ENCODE measurements at places on chromosomes 2 and 18. TPM values are rescaled to one million over a fixed set of nuclear protein-coding genes. Genes with fewer than 3 reads are reported as not detected.
A peak's percentile ranks its signal among the peaks of the same experiment; 100 is the strongest.

DNA sequence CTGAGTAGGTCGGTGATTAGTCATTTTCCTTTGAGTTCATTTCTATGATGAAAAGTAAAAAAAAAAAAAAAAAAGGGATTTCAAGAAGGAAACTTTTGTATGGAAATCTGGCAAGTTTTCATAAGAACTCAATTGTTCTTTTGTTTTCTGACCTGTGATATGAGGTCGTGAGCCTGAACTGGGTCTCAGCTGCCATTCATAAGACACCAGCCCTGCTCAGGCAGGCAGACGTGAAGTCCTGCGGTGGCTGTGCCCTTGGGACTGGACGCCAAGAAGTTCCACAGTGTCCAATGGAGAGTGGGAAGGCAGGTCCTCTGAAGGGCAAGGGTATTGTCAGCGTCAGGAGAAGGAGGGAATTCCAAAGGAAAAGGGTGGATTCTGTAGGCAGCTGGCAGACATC lies 183.9 kb downstream of the NCK2 start:
- DNase-seq: no peak

- no peak for DNase-seq
Observed at GRCh38 chr2:218860950-218861381, 1.4 kb downstream of the WNT6 start.

TLX2 gene
- total RNA-seq: not detected

- no peak for DNase-seq
Observed at GRCh38 chr2:234305846-234306245, 191.0 kb downstream of the ARL4C start.

CD302 gene
- 3.9 TPM for total RNA-seq

GRCh38 chr2:230695551-230695950 lies 17.1 kb upstream of the CAB39 start:
- DNase-seq: no peak

NEURL3 gene
- 0.78 TPM for total RNA-seq

UGT1A8 gene
- total RNA-seq: not detected

DNA sequence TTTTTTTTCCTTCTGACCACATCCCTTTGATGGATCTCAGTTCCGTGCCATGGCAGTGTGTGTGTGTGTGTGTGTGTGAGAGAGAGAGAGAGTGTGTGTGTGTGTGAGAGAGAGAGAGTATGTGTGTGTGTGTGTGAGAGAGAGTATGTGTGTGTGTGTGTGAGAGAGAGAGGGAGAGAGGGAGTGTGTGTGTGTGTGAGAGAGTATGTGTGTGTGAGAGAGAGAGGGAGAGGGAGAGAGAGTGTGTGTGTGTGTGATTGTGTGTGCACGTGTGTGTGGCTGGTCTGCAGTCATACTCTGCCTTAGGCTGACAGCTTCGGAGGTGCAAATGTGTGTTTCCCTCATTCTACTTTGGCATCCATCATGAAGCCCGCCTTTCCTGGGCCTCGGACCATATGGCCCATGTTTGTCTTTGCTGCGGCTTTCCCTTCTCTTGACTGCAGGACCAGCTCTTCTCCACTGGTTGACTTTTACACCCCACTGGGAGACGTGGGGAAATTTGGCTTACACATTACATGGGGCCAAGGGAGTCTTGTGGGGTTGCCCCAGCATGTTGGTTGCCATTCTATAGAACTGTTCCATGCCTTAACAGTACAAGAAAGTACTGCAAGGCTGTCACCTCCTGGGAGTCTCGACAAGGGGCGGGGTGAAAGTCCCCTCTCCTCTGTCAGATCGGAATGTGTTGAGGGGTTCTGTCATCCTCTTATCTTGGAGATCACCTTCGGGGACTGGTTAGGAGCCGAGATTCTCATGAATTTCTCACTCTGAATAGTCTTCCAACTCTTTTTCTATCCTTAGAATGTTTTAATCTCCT lies 21.6 kb downstream of the TSN start:
- no peak for DNase-seq

GRCh38 chr2:28454016-28454930 lies 41.6 kb upstream of the PLB1 start:
- DNase-seq: no peak

- no peak for DNase-seq
Observed at GRCh38 chr2:68234405-68234804, 17.9 kb downstream of the PPP3R1 start.

RFTN2 gene
- total RNA-seq: 5.4 TPM

DNA sequence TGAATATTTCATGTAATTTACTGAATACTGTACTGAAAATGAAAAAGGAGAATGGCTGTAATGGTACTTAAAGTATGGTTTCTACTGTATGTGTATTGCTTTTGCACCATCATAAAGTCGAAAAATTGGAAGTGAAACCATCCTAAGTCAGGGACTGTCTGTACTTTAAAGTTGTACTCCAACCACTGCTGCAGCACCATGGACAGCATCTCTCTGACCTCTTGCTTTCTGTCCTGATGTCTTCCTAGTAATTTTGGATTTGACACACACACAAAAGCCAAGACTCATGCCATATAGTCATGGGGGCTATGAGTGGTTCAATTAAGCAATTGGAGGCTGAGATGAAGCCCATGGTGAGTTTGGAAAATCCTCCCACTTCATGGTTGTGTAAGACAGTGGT lies 256.3 kb upstream of the PKDCC start:
- peak; percentile 27 for DNase-seq

- DNase-seq: no peak
Observed at GRCh38 chr18:75170022-75170789, 38.7 kb downstream of the PTGR3 start.

DNA sequence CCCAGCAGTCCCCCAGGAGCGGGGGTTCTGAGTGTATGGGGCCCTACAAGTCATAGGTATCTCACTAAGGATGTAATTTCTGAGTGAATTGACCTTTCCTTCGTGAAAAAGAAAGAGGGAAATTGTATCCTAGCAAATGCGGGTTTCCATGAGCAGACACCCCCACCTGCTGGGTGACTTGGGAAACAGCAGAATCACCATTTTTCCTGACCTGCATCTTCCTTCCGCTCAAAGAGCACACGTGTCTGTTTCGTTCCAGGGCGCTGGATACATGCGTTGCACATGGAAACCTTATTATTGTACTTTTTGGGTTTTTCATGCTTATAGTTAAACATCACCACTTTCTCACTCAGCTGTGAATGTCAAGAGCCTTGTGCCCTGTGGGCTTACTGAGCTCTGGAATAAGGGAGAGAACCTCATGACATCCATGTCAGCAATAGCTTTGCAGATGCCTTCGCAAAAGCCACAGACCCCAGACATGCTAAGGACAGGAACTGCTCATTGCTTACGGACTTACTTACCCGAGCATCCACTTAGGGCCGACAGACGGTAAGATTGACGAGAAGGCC lies 132.8 kb downstream of the TPO start:
- no peak for DNase-seq

C1GALT1C1L gene
- total RNA-seq: not detected

GRCh38 chr2:149040451-149040850 lies 2.0 kb downstream of the LYPD6B start:
- no peak for DNase-seq

- no peak for DNase-seq
Observed at GRCh38 chr2:8572712-8573233, 109.1 kb upstream of the ID2 start.

DNA sequence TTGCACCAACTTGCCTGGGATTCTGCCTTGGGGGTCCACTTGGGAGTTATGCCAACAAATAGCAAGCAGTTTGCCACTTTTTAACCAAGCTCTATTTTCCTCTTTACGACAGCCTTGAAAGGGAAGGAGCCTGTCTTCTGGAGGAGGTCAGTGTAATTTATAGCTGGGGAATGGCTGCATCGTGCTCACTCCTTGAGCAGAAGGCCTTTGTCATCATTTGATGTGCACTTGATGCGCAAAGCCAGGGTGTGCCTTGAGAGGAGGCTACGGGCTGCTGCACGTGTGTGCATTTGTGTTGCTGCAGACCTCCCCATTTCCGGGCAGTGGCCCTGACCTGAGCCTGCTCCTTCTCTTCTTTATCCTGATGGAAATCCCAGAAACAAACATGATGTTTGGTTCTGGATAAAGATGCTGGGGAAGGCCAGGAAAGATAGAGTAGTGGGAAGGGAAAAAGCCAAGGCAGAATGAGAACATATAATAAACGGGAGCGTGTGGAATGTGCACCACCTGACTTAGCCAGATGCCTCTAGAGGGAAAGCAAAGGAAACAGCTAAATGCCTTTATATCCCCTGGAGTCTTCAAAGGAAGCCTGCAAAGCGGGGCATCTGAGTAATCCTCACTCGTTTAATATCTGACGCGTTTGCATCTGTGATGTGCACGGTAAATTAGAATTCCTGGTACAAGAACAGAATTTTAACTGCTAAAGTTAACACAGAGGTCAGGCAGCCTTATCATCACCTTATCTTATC lies 68.3 kb upstream of the ZNF521 start:
- no peak for DNase-seq

DNA sequence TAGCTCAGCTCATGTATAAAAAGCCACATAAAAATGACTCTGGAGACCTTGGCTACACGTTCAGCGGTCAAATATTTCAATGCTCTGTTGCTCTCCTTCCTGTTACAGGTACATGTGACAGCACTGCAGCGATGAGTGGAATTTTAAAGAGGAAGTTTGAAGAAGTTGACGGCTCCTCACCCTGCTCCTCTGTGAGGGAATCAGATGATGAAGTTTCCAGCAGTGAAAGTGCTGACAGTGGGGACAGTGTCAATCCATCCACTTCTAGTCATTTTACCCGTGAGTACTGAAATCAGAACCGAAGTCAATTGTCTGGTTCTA lies 125.4 kb downstream of the CSRNP3 start:
- DNase-seq: no peak

SAG gene
- total RNA-seq: not detected

GRCh38 chr2:118641711-118642110 lies 205.7 kb downstream of the EN1 start:
- DNase-seq: no peak

GRCh38 chr2:11175293-11175795 lies 20.1 kb downstream of the SLC66A3 start:
- no peak for DNase-seq

DNA sequence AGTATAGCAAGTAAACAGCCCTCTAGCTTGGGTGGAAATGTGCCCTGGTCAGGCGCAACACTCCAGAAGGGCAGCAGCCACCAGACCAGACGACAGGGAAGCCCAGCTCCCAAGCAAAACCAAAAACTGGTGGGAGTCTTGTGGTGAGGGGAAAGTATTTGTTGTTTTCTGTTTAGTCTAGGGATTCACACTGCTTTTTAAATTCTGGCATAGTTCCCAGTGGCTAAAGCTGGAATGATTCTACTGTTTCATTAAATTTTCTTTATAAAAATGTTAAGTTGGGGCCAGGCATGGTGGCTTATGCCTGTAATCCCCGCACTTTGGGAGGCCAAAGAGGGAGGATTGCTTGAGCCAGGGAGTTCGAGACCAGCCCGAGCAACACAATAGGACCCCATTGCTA lies 38.5 kb downstream of the MERTK start:
- DNase-seq: no peak

GALNT3 gene
- 18.4 TPM for total RNA-seq

- DNase-seq: no peak
Observed at GRCh38 chr2:207513551-207514257, 16.1 kb upstream of the CREB1 start.

- DNase-seq: no peak
Observed at GRCh38 chr18:53798516-53798915, 426.0 kb downstream of the MBD2 start.

DNA sequence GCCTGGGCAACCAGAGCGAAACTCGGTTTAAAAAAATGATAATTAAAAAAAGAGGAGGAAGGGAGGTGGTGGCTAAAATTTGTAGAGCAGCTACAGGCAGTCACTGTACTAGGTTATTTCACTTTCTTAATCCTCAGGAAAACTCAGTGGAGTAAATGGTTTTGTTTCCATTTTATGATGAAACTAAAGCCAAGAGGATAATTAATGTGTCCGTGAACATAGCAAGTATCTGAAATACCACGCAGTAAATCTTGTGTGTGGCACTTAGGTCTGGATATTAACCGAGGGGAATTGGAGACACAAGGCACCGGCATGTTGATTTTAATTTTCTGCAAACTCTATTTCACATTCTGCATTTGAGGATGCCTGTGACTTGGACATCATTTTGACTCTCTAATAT lies 14.5 kb downstream of the SH3BP4 start:
- DNase-seq: no peak

DNA sequence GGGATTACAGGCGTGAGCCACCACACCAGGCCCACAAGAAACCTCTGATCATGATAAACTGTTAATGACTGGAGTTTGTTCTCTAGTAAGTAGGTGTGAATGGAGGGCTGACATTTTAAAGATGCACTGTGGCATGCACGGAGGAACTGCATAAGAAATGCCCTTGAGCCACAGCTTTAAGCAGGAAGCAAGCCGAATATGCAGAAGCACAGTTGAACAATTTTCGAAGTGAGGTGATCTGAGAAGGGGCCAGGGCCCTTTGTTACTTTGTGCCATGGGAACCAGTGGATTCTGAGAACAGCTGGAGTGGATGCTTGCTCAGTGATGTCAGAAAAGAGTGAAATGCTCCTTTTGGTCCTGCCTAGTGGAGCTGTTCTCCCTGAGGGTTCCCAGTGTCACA lies 16.3 kb downstream of the FECH start:
- DNase-seq: no peak

NPAS2 gene
- 0.84 TPM for total RNA-seq

DNA sequence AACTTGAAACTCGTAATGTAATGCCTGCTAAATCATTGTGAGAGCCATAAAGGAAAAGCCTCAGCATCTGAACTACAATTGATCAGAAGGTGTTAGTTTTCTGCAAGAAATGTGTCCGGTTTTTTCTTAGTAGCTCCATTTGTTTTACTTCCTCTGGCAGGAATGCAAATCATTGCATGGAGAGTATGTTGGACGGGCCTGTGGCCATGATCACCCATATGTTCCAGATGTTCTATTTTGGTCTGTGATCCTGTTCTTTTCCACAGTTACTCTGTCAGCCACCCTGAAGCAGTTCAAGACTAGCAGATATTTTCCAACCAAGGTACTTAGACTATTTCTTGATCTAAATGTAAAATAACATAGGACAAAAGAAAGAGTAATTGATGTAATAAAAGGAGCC lies 126.6 kb downstream of the DPP4 start:
- DNase-seq: no peak

DNA sequence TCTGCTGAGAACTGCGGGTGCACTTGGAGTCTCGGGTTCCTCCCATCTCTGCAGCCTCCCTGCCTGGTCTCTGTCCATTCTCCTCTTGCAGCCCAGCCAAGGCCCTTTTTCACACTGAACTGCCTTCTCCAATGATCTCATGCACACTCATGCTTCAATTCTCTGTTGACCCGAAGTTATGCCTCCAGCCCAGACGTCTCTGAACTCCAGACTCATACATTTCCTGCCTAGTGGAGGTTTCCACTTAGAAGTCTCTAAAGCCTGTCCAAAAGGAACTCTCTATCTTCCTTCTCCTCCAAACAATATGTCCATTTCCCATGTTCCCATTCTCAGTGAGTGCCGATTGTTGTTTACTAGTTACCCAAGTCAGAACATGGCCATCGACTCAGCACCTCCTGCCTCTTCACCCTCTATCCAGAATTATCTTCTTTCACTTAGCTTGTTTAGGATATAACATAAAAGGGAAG lies 155.2 kb downstream of the IRS1 start:
- DNase-seq: no peak
